ENCODE measurements at places on chromosomes 4 and X.

- no peak for DNase-seq
Measured at GRCh38 chrX:152865232-152865920, 32.5 kb upstream of the ZNF185 start.

DNA sequence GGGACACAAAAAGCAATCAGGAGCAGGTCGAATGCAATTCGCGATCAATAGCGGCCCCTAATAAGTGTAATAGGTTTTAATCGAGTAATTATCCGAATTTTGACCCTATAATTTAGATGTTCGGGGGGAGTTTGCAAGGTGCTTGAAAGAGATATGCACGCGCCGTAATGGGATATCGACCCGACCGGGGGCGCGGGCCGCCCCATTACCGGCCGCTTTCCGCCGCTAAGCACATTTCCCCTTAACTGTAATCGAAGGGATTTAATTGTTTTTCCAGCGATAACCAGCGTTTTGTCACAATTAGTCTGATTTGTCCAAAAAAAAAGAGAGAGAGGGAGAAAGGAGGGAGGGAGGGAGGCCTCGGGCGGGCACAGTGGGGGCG lies 997 bp downstream of the NKX1-1 start:
- no peak for DNase-seq

GRCh38 chr4:184849185-184849584 lies 23.4 kb upstream of the ACSL1 start:
- peak; percentile 65 for DNase-seq

DNA sequence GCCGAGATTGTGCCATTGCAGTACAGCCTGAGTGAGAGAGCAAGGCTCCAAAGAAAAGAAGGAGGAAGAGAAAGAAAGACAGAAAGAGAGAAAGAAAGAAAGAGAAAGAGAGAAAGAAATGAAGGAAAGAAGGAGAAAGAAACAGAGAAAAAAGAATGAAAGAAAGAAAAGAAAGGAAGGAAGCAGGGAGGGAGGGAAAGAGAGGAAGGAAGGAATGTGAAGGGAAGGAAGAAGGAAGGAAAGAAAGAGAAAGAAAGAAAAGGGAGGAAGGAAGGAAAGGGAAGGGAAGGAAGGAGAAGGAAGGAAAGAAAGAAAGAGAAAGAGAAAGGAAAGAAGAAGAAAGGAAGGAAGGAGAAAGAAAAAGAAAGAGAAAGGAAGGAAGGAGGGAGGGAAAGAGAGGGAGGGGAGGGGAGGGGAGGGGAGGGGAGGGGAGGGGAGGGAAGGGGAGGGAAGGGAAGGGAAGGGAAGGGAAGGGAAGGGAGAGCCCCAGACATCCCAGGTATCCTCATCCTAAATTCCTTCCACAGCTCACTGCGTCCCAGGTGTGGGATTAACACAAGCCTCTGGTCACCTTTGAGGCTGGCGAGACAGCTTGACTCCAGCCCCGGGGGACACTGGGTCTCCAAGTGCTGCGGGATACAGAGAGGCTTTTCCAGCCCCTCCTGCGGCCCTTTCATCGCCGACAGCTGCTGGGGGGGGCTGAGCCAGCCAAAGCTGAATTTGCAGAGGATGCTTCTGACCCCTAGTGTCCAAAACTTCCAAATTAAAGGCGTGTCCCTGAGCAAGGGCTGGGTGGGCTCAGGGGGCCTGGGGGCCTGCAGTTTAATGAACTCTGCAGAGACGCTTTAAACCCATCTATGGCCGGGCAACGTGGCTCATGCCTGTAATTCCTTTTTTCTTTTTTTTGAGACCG lies 24.2 kb upstream of the CSF2RA start:
- DNase-seq = no peak

DNA sequence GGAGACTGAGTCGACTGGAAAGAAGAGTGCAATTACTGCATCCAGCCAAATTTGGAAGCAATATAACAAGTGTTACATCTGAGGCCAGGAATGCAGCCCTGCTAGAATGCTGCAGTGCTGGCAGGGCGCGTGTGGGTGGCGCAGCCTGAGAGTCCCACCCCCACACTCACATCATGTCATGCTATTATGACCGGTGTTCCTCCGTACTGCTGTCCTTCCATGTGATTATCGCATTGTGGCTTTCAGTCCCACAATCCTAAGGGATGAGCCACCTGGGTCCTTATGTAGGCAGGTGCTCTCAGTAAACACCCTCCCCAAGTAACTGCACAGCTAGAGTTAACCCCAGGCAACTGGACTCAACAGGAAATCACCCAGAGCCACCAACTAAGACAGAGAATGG lies 122.6 kb upstream of the CPEB2 start:
- no peak for DNase-seq

- DNase-seq = no peak
Measured at GRCh38 chr4:55386073-55386472, 9.7 kb upstream of the TMEM165 start.

- no peak for DNase-seq
Measured at GRCh38 chrX:83845397-83845796, 15.5 kb upstream of the CYLC1 start.

DNA sequence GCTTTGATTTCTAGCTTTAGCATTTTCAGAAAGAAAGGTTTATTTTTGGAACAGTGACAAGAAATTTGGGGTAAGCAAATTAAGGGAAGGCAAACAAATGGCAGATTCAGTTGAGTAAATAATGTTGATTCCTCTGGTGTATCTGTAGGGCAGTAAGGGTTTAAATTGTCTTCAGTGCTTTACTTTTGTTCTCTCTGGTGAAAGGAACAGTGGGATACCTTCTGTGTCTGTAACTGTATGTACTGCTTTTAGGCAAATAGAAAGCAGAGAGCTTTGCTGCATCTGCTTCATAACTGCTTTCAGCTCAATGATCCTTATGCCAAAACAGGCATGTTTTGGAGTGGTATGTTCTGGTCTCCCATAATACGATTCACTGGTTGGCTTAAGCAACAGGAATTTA lies 932.1 kb upstream of the SLIT2 start:
- no peak for DNase-seq

DNA sequence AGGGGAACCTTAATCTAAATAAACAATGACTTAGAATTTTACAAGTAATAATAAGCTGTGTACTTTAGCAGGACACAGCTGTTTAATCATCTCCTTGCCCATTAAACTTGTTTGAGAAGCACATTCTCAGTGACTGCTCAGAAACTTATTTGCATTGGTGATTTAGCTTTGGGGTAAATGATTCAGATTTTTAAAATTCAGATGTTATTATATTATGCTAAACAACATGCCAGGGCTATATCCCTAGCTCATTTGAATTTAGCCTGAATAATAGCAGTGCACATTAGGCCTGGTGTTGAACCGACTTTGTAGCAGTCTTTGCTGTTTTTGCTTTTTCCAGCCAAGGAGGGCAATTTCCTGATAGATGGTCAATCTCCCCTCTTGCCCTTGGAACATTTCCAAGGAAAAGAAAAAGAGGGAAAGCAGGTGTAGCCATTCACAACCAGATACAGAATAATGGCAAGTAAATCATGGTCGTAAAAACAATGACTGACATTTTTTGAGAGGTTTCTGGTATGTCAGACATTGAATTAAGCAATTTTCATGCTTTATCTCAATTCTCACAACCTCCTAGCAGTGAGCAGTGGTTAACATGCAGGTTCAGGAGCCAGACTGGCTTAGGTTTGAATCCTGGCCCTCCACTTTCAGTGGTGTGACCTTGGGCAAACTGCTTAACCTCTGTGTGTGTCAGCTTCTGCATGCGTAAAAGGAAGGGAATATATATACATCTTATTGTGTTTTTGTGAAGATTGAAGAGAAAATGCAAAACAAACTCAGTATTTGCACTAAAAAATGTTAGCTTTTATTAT lies 16.8 kb downstream of the ARHGEF38 start:
- DNase-seq = no peak

- DNase-seq = no peak
Measured at GRCh38 chr4:101784957-101785356, 5.6 kb upstream of the BANK1 start.

- DNase-seq = no peak
Measured at GRCh38 chr4:98618680-98619079, 39.7 kb downstream of the TSPAN5 start.

DNA sequence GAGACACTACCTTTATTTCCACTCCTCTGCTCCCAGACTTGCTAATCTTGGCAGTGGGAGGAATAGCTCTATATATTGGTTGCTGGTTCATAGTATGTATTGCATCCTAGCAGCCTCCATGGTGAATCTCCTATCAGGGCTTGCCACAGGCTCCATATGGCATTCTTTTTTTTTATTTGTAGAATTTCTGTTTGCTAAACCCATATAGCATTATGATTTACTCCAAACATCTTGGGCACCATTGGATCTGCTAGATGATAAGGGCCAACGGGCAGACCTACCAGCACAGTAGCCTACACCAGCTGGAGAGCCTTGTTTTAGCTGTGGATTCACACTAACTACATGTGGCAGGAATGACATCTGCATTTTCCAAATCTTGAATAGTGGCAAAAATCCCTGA lies 6.9 kb downstream of the SMIM10 start:
- DNase-seq = no peak

DNA sequence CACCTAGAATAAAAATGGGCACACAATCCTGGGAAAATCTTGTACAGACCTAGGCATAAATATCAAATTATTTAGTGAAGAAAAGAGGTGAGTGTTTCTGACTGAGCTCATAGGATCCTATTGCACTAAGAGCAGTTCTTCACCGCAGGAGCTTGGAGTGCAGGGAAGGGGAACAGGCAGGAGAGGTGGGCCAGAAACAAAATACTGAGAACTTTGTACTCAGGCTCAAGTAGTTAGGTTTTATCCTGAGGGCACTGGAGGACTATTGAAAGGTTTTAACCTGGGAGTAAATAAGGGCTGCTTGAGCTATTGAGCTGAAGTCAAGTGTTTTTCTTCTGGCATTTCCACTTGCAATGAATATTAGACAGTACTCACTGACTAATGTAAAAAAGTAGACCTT lies 12.2 kb downstream of the EPHA5 start:
- no peak for DNase-seq

GRCh38 chrX:135977611-135978010 lies 3.8 kb upstream of the MMGT1 start:
- DNase-seq = no peak

DNA sequence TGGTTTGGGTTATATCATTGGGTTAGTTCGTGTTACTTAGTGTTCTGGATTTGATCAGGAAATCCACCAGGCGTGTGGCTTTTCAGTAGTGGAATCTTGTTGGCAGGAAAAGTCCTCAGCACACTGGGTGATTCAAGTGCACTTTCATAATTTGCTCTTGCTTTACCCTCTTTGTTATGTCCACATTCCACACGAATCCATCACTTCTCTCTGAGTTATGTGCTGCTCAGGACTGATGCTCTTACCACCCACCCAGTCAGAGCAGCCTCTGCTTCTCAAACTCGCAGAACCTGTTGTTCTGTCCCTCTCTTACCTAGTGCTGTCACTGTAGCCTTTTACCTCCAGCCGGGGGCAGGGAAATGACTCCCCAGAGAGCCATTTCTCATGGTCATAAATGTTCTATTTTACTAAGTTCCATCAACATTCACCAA lies 37.2 kb upstream of the SCRG1 start:
- no peak for DNase-seq

DNA sequence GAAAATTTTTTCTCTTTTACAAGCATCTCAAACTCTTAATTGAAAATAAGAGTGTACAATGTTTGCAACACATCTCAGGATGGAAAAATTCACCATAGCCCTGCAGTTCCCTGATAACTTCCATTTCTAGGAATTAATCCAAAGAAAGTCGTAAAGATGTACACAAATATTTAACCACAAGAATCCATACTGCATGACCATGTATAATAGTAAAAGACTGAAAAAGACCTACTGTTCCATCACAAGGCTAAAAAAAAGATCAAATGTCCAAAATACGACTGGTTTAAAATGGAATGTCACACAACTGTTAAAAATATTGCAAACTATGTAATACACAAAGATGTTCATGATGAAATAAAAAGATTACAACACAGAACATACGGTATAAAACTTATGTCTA lies 32.1 kb downstream of the HUWE1 start:
- no peak for DNase-seq

DNA sequence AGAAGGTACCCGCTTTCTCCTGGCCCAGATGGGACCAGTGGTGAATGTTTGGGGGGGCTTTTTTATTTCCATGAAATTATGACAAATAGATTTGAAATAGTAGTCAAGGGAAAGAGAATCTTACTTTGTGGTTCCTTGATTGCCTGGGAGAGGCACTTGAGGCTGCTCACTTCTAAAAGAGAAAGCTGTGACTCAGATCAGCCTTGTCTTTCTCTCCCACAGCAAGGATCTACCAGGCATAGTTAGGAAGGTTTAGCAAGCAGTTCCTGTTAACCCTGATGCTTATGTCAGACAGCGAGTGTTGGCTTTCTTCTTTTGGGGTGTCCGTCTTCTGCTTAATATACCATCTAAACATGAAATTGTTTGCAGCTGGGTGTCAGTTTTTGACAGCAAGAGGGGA lies 114.5 kb downstream of the TSPAN7 start:
- DNase-seq = no peak

Data from CD14-positive monocyte (primary cell).